ENCODE measurements at places on chromosomes 5 and 9.
A peak's percentile ranks its signal among the peaks of the same experiment; 100 is the strongest.

- DNase-seq = no peak
Observed at GRCh38 chr5:19536387-19536786, 451.6 kb downstream of the CDH18 start.

- no peak for DNase-seq
Observed at GRCh38 chr5:78514427-78515330, 133.9 kb downstream of the LHFPL2 start.

DNA sequence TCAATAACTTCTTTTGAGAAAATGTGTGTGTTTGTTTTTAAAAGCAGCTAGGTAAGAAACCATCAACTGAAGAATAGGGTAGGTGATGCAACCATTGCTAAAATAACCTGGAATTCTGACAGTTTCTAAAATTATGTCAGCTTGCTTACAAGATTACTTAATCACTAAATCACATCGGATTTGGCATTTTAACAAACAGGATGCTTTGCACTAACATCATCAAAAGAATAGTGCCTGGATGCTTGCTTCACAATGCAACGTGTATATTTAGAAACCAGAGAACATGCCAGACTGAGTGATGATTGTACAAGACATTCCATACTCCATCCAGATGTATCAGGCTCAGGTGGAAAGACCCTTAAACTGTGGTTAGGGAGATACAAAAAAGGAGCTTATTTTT, 43.9 kb downstream of the PAM start:
- DNase-seq = no peak

- no peak for DNase-seq
Observed at GRCh38 chr5:155530046-155530445, 516.5 kb downstream of the KIF4B start.

DNA sequence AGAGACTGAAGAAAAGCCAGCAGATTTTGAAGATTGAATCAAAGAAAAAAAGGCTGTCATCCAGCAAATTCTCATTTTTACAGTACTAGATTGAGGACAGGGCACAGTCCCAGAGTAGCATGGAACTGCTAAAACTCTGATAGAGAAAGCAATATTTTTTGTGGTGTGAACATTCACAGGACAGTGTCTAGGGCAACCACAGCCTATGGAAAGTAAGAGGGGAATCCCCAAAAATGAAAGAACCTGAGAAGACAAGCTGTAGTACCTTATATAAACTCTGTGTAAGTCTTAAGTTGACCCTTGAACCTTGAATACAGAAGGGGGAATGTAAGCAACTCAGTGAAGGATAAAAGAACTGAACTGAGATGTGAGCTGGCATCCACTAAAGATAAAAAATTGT, 540.3 kb downstream of the HINT1 start:
- DNase-seq = no peak

DNA sequence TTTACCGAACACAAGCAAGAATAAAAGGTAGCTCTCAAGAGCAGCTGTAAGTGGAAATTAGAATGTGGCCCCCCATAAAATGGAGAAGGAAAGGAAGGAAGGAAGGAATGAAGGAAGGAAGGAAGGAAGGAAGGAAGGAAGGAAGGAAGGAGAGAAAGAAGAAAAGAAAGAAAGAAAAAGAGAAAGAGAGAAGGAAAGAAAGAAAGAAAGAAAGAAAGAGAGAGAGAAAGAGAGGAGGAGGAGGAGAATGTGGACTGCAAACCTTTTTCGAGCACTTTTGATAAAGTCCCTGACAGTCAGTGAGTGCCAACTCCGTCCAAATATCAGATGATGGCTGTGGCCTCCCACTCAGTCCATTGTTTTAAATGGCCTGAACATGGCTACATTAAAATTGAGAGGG, 53.8 kb upstream of the SNX2 start:
- no peak for DNase-seq

DNA sequence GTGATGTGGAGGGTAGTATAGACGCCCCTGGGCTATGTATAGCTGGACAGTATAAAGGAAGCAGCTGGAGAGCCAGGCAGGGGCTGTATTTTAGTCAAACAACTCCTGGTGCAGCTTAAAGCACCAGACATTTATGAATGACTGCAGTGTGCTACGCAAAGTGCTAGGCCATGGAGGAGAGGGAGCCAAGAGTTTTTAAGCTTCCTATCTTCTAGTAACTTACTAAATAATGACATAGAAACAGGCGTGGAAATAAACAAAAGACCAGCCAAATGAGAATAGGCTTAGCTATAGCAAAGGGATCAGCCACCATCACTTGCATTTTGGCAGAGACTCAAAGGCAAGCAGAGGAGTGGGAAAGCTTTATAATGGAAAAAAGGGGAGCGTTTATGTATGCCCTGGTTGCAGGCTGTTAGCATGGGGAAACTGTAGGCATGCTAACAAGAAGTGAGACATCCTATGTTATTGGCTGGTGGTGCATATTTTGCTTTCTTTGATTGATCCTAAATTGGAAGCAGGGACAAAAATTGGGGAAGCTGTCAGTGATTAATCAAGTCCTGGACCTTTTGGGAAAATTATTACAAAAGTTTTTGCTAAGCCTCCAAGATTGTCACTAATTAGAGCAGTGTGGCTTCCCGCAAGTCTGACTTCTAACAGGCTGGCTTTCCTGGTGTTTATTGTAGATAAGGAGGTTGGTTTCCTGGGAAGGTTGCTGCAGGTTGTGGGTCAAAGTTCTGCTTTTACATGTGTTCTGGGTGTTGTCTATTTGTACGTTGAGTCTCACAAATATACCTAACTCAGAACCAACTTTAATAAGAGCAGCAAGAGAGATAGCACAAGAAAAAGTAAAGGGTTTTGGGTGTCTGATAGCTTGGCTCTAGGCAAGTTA, 46.6 kb downstream of the RAB3C start:
- peak; percentile 65 for DNase-seq

DNA sequence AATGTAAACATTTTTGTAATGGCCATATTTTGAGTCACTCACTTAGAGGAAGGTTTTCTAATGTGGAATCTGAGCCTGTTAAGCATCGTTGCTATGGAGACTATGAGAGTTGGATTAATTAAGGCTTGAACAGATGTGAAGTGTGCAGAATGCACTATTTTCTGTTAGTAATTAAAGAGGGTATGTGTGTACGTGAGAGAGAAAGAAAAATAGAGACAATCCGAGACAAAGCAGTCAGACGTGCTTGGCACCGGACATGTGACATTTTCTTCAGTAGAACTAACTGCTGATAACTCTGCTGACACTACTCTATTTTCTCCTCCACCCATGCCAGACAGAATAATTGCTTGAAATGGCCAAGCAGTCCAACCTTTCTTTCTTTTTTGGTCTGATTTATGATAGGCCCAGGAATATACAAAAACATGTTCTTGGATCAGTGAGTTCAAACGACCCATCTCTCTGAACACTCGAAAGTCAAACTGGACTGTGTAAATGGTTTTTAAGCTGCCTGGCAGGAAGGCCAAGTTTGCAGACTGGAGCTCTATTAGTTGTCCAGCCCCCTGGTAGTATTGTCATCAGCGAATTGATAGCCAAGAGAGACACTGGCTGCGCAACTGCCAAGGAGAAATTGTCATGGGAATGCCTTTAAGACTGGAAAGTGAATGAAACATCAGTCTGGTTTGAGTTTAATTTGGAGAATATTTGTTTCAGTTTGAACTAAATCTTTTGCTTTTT, 322.1 kb downstream of the ARHGEF28 start:
- DNase-seq = no peak

DNA sequence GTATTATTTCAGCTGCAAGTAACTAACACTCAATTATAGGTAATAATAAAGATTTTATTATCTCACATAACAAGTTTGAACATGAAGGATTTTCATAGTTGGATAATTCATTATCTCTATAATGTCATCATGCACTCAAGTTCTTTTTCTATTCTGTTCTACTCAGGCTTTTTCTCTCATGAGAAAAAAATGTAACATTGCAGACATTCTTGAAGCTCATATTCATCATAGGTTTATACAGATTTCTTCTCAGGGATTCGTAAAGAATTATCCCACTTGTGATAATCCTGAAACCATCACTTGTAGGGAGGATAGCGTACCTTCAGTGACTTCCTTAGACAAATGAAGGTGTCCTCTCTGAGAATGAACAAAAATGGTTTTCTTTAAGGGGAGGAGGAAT, 150.3 kb downstream of the XRCC4 start:
- no peak for DNase-seq

DNA sequence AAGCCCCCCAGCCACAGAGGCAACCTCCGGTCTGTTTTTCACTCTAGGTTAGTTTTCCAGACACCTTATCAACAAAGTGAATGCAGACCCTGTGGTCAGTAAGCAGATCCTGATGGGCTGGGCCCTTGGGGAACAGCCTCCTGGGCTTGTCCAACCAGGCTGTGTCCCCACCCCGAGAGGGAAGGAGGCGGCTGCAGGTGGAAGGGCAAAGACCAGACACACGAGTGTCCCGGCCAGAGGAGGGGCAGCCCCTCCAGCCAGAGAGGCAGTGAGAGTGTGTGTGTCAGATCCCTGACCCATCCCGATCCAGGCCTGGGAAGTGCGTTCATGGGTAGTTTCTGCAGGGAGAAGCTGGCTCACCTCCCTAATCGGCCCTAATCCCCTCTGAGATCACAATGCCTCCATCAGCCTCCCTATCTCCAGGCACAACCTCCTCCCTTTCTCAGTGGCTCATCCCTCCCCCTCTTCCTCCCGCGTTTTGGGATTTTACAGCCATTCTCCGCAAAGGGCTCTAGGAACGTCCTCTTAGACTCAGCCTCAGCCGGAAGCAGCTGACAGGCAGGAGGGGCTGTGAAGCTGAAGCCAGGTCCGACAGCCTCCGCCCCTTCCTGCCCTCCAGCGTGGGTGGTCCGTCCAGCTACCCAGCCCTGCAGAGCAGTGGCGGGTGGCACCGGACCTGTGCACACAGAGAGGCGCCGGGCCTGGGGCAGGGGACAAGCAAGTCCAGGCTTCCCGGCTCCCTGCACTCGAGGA, 9.7 kb downstream of the SLC12A7 start:
- DNase-seq = peak; percentile 67

- peak; percentile 77 for DNase-seq
Observed at GRCh38 chr5:80246995-80247729, 8.7 kb downstream of the SERINC5 start.

- no peak for DNase-seq
Observed at GRCh38 chr5:36755342-36755741, 121.2 kb upstream of the NIPBL start.

GRCh38 chr5:84783003-84783402, 398.3 kb upstream of the EDIL3 start:
- no peak for DNase-seq

- no peak for DNase-seq
Observed at GRCh38 chr9:123550797-123551196, 194.8 kb downstream of the CRB2 start.

DNA sequence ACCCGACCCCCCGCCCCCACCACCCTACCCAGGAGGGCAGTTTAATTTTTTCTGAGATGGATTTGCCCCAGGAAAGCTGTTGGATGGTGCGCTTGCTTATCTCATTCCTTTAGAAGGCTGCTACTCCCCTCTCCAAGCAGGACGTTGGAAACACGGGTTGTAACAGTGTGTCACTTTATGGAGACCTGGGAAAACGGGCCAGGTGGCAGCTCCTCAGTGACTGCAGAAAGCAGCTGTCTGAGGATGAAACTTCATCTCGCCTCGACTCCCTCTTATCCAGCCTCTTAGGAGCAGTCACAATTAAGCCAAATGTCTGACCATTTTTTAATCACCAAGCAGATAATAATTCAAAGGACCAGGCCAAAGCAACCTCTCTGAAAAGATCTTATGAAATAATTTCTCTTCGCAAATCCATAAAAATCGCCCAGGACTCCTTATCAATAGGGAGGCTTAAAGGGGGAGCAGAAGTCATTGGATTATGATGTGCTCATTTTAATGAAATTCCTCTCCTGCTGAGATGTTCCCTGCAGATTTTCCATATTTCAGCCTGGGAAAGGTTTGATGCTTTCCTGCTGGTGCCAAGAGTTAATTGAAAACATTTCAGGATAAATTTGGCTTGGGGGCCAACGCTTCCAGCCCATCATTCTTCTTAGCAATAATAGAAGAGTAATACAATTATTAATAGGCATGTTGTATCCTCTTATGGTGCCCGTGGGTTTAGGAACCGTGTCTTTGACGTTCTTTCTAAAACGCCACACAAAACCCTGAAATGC, 26.0 kb downstream of the GAS1 start:
- DNase-seq = no peak

GRCh38 chr5:86968301-86968753, 299.4 kb upstream of the RASA1 start:
- DNase-seq = peak; percentile 67

- DNase-seq = no peak
Observed at GRCh38 chr5:165504674-165505073, 1999.3 kb downstream of the MAT2B start.

DNA sequence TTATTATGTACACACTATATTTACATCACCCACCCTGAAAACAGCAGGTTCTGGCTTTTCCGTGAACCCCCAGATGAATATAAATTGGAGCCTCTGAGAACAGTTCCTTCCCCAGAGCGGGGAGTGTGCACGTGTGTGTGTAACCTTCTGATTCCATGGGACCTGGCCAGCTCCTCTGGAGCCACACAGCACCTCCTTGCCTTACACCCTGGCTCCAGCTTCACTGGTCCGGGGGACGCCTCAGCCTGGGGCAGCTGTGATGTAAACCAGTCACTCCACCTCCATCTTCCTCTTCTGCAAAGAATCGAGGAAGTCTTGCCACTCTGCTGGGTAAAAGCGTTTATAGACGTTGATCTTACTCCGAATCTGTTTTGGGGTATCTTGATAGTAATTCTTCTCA, 4.4 kb downstream of the NOP16 start:
- DNase-seq = no peak

- DNase-seq = no peak
Observed at GRCh38 chr9:86735772-86736458, 211.4 kb downstream of the GAS1 start.

GRCh38 chr5:121819682-121820261, 31.9 kb upstream of the FTMT start:
- no peak for DNase-seq

DNA sequence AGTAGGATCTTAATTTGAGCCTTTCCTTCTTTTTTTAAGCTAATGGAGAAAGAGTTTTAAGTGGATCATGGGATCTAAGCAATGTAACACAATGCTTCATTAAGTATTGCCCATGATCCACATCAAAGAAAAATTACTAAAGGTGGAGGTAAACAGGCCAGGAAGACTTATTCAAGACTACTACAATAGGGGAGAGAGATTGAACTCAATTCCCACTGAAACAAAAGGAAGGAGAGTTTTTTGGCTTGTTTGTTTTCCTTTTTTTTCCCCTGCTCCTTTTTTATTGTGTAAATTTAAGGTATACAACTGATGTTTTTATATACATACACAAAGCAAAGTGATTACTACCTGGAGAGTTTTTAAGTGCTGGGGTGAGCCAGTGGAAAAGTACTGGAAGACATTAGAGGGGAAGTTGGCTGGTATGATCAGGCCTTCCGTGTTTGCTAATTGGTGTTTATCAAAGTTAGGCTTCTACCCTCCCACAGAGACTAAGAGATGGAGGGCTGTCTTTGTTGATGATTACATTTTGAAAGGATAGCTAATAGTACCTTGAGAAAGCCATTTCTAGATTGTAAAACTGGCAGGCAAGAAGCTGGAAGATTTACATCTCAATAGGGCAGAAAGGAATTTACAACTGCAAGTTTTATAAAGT, 262.7 kb downstream of the CHSY3 start:
- no peak for DNase-seq

GRCh38 chr5:142156839-142157463, 48.4 kb downstream of the NDFIP1 start:
- DNase-seq = peak; percentile 26

Data from hematopoietic multipotent progenitor cell treated with erythropoietin and hydrocortisone succinate and interleukin-3 and kit ligand, for 4 days (in vitro differentiated cells).